ENCODE measurements at places on chromosomes 4 and X.

- DNase-seq = no peak
These were observed 31.1 kb downstream of the STK32B start for GRCh38 chr4:5082376-5082775.

- peak; percentile 45 for DNase-seq
These were observed 60.2 kb upstream of the PGAM4 start for GRCh38 chrX:78029663-78030062.

- peak; percentile 89 for DNase-seq
These were observed 30.1 kb downstream of the KDM6A start for GRCh38 chrX:44903107-44903506.

- DNase-seq = no peak
These were observed 11.0 kb downstream of the EFHC2 start for GRCh38 chrX:44332437-44332836.

DNA sequence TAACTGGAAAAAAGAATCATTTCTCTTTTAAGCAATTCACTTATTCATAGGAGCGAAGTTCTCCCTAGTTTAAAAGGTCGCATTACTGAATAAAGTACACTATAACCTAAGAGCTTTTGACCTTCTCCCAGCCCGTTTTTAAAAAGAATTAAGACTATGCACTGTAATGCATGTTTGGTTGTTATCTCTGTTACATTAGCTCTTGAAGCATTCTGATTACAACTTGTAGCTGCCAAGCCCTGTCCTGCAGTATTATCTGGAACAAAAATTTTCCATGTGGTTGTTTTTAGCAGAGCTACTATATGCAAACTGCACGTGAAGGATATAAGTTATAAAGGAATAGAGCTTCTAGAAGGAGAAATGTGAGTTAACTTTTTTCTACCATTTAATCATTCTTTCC, 8.1 kb downstream of the GAB1 start:
- no peak for DNase-seq

GRCh38 chrX:19034025-19034424, 50.1 kb upstream of the PHKA2 start:
- no peak for DNase-seq

Measured in fibroblast of mammary gland (primary cell).